ENCODE measurements at places on chromosomes 11 and 22.
A peak's percentile ranks its signal among the peaks of the same experiment; 100 is the strongest.

DNA sequence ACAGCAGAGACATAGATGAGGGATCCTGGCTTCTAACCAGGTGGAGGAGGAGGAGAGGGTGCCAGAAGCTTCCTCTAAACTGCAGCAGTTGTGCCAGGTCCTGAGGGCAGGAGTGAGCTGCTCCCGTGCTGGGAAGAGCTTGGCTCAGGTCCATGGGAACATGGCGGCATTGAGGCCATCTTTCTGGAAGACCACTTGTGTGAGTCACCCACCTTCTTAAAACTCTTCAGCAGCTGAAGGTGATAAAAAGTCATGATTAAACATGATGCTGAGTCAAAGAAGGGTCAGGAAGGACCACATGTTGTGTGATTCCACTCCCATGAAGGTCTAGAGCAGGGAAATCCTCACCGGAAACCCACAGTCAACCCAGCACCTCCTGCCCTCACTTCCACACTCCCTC lies 35.1 kb downstream of the LINC01488 start:
- DNase-seq, result no peak

GRCh38 chr11:34788642-34789041 lies 127.5 kb downstream of the APIP start:
- DNase-seq, result no peak

DNA sequence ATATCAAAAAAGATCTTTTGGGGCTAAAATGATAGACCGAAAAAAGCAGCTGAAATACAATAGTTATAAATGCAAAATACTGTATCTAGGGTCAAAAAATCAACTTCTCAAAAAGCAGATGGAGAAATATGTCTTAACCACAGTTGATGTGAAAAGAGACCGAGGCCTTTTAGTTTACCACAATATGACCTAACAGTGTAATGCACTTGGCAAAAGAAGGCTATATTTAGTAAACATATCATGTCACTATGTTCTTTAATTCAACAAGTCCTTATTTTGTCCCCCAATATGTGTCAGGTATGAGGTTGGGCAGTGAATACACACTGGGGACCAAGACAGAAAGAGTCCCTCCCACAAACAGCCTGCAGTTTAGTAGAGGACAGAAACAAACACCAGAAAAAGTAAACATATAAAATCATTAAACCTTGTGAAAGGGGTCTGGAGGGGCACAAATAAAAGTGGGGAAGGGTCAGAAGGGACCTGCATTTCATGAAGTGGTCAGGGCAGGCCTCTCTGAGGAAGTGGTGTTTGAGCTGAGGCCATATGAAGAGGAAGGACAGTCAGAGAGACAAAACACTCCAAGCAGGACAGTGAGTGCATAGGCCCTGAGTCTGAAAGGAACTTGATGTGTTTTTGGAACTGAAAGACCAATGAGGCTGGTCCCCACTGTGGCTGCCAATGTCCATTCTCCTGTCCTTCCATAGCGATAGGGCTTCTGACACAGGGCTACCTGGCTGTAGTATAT lies 53.4 kb downstream of the LIF start:
- DNase-seq, result no peak

DNA sequence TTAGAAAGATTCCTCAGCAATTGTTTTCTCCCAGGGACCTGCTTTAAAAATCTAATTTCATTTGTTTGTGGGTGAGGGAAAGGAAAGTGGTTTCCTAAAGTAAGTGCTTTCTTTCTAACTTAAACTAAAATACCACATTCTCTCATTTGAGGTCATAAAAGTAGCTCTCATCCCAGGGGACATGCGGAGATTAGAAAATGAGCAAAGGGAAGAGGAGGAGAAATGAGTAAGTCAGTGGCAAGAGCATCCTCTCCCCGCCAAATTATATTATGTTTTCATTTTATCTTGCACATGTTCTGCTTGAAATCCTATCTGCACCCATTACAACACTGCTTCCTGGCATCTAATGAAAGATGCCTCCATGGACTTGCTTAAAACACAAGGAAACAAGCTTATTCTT lies 191.4 kb downstream of the ARHGAP42 start:
- no peak for DNase-seq

GRCh38 chr11:115552151-115552772 lies 48.0 kb upstream of the CADM1 start:
- DNase-seq, result no peak

GRCh38 chr22:48825802-48826520 lies 1001.7 kb downstream of the BRD1 start:
- DNase-seq, result no peak

DNA sequence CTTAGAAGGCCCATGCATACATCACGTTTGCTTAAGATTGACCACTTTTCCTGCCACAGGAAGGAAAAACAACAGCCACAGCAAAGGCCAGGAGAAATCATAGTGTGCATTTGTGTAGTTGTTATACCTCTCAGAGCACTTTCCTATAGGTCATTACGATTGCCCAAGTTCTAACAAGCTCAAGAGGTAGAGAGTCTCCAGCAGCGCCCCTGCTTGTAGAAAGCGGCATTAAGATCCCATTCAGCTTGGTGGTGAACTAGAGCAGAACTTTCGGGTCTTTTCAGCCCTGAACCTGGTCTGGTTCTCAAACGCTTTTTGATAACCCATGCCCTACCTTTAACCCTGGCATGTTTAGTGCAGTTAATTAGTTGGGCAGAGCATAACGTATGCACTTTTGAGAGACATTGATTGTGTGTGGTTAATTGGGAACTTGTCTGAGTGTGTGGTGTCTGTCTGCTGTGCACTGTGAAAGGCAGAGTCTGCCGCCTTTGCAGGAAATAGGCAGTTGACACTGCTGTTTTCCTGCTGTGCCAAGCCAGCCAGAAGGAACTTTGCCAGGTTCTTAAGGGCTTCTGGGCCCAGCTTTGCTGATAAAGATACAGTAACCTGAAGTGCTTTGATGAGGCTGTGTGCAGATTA lies 109.9 kb upstream of the CLMP start:
- no peak for DNase-seq

- DNase-seq, result no peak
These were observed 25.3 kb upstream of the SLC25A1 start for GRCh38 chr22:19203834-19204233.

GRCh38 chr11:121672630-121673487 lies 220.1 kb upstream of the SORL1-AS1 start:
- DNase-seq, result no peak

GRCh38 chr11:33094157-33094556 lies 54.8 kb downstream of the TCP11L1 start:
- DNase-seq, result no peak

DNA sequence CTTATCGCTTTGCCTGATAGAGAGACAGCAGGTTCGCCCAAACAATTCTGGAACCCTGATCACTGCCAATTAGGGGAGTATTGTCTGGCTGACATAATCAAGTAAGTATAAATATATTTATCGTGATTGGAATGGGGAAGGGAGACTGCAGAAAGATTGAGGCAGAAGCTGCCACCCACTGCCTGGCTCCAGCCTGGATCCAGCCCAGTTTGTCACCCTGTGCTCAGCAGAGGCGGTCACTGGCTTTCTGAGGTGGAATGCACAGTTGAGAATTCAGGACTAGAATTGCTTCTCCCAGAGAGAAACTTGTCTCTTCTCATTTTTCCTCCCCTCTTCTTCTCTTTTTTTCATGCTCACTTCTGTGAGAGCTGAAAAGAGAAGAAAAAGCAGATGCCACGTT lies 25.9 kb downstream of the GRAP2 start:
- no peak for DNase-seq

GRCh38 chr22:32265882-32266767 lies 11.0 kb upstream of the SLC5A4 start:
- peak; percentile 74 for DNase-seq

- DNase-seq, result no peak
These were observed 64.2 kb downstream of the DGCR2 start for GRCh38 chr22:19057999-19058491.

DNA sequence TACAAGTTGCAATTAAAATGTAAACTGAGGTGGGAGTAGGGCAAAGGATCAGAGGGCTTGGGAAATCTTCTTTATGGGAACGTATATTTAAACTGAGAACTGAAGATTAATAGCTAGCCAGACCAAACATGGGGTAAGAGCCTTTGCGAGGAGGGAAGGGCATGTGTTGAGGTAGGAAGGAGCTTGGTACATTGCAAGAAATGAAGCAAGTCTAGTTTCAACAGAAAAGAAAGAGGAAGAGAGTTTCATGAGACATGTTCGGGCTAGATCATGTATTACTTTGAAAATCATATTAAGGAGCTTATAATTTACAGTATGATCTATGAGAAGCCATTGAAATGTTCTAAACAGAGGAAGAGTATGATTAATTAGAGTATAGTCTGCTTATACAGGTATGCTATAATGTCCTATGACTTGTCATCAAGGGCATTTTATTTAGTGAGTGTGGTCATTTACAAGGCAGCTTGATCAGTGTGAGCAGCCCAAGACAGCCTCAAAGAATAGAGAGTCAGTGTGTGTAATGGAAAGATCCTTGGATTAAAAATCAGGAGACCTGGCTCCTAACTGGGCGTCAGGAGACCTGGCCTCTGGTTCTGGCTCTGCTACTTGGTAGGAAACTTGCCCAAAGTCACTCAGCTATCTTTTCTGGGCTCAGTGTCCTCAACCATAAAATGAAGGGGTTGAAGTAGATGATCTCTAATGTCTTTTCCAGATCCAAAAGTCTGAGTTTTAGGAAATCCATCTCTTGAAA lies 10.9 kb downstream of the GAS2 start:
- DNase-seq, result no peak

GRCh38 chr22:46079861-46080821 lies 70.2 kb upstream of the PPARA start:
- DNase-seq, result no peak

- DNase-seq, result no peak
These were observed 10.8 kb downstream of the TP53I11 start for GRCh38 chr11:44939673-44940395.

DNA sequence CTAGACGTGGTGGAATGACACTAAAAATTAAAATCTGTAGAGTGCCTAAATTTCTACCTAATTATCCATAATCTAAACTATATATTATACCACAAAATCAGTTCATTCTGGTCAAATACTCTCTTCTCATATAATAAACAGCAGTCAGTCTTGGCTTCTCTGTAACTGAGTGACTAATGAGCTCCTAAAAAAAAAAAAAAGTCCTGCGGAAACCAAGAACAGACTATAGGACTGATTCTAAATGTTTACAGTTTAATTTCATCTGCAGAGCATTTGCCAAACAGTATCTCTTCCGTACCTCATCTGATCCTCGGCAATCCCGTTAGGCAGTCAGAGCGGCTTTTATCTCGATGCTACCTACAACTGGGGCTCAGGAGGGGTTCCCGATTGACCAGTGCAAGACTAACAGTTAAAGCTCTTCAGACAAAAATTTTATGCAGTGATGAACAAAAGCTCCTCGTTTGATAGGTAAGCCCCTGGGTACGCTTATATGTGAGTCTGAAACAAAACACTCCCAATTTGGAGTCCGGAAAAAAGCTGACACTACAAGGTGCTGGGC lies 686 bp downstream of the KIF18A start:
- DNase-seq, result peak; percentile 11

DNA sequence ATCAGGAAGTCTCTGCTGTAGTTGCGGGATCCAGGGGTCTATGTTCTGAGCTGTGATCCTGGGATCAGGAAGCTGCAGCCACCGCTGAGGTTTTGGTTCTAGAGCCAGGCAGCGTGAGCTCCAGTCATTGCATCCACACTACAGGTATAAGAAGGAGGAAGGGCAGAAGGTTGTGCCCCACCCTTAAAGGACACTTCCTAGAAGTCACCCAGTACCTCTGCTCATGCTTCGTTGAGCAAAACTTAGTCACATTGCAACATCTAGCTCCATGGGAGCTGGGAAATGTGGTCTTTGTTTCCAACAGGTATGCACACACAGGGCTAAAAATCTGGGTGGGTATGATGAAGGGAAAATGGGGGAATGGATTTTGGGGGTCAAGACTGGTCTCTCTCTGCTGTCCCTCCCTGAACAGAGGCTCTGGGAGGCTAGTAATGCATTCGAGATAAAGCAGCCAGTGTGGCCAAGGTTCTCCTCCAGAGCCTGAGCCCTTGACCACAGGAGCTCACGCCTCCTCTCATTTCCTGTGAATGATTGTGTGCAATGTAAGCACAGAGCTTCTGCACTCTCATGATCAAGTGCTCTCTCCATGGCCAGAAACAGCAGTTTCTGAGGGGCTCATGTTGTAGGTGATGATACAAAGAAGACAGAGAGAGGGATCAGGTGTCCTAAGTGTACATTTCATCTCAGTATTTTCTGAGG lies 86.8 kb upstream of the OR4B1 start:
- DNase-seq, result no peak

DNA sequence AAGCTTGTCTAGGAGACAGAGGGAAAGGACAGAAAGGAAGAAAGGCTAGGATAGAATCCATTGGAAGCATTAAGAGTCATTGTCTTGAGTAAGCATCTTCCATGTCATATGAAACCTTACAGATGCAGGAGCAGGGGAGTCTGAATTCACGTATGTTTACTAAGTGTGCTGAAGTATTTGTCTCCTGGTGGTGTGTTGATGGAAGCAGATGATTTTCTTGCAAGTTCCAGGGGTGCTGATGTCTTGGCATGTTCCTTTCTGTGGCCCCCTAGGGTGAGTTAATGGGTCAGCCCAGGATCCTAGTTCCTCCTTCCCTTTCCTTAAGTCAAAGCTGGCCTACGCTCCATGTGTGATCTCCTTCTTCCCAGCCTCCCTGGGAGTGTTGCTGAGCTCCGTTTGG lies 110.2 kb downstream of the TEAD1 start:
- DNase-seq, result no peak

DNA sequence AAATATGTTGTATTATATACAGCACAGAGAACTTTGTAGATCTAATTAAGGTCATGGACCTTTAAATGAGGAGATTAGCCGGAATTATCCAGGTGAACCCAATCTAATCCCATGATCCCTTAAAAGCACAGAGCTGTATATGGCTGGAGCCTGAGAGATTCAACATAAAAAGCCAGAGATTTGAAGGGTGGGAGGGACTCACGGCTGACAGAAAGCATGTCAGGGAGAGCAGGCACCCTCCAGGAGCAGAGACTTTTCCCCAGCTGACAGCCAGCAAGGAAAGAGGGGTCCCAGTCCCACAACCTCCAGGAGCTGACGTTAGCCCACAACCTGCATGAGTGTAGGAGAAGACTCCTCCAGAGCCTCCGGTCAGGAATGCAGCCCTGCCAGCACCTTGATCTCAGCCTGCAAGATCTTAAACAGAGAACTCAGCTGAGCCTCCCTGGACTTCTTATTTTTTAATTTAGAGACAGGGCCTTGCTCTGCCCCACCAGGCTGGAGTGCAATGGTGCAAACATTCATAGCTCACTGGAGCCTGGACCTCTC lies 20.0 kb upstream of the ADA2 start:
- no peak for DNase-seq

- no peak for DNase-seq
These were observed 20.6 kb downstream of the CLMP start for GRCh38 chr11:123174196-123175183.

- DNase-seq, result no peak
These were observed 36.0 kb upstream of the EED start for GRCh38 chr11:86208572-86208971.
